Esophagus squamous epithelium (tissue), 5 donors: ENCODE measurements at places on chromosomes 5 and 9.

- no peak for DNase-seq
These were observed 15.4 kb downstream of the GCNT1 start for GRCh38 chr9:76474419-76474818.

- DNase-seq, result no peak
These were observed 418.9 kb downstream of the ARHGEF28 start for GRCh38 chr5:74044936-74045335.

DNA sequence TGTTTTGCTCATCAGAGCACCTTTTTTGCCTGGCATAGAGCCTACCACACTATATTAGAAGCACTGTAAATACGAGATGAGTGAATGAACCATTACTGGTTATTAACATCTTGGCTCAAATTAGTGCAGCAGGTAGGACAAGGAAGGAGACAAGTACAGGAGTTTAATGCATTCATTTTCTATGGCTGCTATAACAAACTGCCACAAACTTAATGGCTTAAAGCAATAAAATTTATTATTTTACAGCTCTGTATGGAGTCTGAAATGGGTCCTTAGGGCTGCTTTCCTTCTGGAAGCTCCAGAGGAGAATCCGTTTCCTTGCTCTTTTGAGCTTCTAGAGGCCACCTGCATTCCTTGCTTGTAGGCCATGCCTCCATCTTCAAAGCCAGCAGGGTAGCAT is 59.1 kb downstream of the PDE6A start:
- no peak for DNase-seq

DNA sequence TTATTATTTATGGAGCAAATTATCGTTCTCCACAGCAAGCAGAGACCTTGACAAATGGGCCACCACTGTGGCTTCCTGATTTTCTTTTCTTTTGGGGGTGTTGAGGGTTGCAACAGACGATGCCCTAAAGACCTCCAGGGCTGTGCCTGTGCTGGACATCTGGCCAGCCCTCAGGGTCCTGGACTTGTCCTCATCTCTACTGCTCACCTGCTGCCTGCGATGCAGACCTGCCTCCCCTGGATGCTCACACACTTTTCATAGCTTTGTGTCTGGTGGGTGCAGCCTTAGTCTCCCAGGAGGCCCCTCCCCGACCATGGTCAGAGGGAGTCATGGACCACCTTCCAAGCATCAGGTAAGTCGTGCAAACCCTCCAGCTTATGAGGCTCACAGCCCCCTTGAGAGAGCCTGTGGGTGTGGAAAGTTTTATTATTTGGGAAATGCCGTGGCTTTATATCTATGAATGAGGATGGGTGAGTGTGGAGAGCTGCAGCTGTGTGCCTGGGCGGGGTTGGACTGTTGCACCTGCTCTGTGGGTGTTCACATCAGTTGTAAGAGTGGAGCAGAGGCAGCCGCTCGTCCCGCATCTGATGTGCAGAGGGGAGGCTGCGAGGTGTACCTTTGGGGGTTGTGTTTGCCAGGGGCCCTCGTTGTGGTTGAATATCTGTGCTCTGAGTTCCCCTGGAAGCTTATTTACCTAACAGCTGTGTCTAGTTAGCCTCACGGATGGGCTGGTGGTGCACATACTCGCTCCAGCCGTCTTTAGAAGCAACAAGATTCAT is 126.3 kb upstream of the IRX4 start:
- no peak for DNase-seq

DNA sequence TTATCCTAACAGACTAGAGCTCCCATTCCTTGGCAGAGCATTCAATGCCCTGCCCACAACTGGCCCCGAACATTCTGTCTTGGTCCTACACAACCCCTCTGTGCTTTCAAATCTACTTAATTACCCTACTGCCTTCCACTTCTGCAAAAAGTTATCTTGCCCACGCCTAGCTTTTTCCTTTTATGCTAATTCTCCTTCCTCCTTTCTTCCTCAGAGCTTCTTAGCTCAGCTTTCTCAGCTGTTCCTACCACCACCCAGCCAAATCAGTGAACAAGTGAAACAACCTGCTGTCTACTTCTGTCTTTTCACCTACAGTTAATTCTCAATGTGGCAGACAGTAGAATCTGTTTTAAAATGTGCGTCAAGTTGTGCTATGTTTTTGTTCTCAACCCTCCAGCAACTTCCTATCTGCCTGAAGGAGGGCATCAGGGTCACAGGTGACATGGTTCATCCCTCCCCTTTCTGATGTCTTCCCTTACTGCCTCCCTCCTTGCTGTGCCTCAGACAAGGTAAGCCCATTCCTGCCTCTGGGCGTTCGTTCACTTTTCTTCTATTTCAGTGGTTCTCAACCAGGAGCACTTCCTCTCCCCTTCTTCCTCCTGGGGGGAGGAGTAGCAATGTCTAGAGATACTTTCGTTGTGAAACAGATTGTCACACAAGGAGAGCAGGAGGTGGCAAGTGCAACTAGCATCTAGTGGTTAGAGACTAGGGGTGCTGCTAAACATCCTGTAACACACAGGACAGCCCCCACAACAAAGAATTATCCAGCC is 1.3 kb upstream of the REEP5 start:
- no peak for DNase-seq

DNA sequence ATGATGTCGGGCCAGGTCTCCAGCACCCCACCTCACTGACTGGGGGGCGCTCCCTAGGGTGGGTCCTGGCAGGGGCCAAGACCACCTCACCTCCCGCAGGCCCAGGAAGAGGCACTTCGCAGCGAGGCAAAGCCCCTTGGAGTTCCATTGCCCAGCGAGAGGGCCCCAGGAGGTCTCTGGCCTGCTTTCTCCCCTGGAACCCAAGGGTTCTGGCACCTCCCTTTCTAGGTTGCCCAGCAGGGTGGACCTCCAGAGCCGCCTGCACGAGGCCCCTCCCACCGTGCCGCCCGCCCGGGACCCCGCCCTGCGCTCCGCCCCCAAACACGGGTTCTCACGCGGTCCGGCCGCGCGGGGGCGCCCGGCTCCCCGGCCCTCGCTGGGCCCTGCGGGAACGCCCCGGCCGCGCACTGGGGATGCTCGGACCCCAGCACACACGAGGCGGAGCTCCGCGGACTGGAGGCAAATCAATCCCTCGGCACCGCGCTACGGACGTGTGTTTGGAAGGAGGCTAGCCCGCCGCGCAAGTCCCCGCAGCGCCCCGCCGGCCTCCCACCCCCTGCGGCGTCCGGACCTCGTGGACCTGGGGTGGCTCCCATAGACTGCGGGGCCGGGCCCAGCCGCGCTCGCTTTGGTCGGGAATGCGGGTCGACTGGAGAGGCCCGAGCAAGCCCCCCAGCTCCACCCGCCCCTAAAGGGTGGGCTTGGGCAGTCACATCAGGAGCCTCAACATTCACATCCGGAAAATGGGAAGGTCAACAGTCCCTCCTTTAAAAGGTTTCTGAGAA is 99.5 kb upstream of the LMX1B start:
- no peak for DNase-seq

DNA sequence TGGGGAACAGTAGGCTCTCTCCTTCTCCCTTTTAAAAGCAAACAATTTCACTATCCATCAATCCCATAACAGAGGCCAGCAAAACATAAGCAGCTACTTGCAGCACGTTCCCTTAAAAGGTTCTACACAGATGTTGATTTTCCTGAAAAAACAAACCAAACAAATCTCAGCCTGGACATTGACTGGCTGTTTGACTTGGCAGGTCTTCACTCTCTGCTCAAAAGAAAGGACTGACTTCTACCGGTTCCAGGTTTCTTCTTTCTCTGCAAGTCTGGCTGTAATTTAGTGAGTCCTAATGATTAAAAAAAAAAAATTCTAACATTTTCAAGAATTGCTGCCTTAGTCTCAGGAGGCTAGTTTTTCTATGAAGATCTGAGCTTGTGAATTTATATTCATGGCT is 203.1 kb upstream of the EFNA5 start:
- DNase-seq, result no peak

GRCh38 chr5:89351222-89351621 is 468.2 kb upstream of the MEF2C start:
- DNase-seq, result no peak
